ENCODE measurements at places on chromosomes 4 and X.

DNA sequence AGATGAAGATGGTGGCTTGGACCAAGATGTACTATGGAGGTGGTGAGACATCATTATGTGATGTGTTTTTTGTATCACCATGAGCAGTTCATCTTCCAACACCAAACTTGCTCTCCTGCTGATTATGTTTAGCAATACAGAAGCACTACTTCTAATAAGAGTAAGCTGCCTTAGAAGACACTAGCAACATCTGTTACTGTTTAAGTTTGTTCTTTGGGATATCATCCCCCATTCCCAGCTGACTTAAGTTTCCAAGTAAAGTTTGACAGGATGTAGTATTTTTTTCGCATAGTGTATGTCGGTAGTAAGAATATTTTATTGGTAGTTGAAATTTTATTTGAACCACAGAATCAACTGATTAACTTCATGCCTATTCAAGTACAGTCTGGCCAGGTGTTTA lies 123.5 kb upstream of the BMPR1B start:
- DNase-seq, result no peak

GRCh38 chrX:26295425-26295824 lies 79.5 kb downstream of the MAGEB5 start:
- no peak for DNase-seq

- DNase-seq, result no peak
These were observed 39.7 kb upstream of the PARM1 start for GRCh38 chr4:74893171-74893570.

DNA sequence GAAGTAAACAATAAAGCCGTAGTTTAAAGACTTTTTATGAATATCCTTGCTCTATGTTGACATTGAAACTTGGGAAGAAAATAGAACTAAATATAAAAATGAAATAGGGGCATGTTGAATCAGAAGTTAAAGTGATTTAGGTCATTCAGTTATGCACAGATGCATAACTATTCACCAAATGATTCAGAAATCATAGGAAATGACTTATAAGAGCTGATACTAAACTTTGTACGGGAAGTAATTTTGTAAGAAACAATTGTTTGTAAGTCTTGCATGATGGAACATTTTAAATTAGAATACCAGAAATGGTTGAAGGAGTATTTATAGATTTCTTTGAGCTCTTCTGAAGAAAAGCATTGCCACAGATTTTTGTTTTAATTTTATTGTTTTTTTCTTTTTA lies 246.5 kb downstream of the CPE start:
- DNase-seq, result no peak

GRCh38 chr4:157558016-157558415 lies 337.5 kb downstream of the GRIA2 start:
- DNase-seq, result no peak

DNA sequence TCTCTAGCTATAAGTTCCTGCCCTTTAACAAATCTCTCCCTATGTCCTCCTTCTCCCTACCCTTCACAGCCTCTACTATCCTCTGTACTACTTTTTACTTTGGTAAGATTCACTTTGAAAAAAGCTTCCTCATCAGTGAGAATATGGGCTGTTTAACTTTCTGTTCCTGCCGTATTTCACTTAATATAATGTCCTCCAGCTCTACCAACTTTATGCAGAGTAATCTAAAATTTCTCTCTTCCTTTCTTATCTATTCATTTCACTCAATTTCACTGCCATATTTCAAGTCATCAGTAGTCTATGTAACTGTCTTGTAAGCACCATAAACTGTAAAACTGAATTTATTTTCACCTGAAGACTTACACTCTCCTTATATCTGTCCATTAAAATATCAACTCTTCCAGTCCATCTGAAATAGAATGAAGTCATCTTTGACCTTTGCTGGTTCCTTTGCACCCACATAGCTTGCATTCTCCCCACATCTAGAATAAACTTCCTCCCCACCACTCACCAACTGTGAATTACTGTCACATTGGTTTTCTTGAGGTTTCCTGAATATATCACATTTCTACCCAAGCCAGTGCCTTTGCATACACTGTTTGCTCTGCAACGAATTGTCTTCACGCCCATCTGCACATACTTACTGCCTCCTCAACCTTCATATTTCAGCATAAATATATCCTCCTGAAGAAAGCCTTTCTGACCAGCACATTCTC lies 54.6 kb downstream of the ARAP2 start:
- no peak for DNase-seq

GRCh38 chr4:185838104-185838452 lies 26.1 kb upstream of the SORBS2 start:
- no peak for DNase-seq

DNA sequence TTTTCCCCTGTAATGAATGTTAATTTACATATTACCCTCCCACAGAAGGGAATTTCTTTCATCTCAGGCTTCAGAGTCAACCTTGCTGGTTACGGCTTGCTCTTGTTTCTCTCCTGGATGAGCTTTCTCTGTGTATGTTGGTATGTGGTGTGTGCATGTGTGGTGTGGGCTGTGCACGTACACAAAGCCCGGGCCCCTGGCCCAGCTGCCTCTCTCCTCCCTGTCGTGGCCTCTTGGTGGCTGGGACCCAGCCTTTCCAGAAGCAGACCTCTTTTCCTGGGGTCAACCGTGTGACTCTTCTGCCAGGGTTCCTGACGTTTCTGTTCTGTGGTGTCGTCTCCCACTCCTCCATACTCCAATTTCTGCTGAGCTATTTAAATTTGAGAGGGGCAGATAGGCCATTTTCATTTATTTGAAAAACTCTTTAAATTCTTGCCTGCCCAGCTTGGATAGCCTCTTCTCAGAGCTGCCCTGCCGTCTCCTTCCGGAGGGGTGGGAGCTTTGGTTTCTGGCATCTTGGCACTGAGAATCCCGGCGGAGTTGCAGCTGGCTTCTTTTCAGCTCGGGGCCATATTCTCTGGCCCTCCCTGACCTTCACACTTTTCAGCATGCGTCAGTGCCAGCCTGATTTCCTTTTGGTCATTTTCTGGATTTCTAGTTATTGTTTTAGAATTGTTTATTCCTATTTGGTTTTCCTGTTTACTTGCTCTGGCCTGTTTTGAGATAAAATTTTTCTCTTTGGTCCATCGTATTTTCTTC lies 25.1 kb downstream of the FHDC1 start:
- no peak for DNase-seq

GRCh38 chr4:97038146-97038516 lies 1105.1 kb downstream of the STPG2 start:
- DNase-seq, result peak; percentile 18

- DNase-seq, result no peak
These were observed 119.4 kb downstream of the DDIT4L start for GRCh38 chr4:100070868-100071267.

GRCh38 chr4:102551958-102552565 lies 50.9 kb downstream of the NFKB1 start:
- no peak for DNase-seq

GRCh38 chr4:137967480-137968190 lies 274.5 kb downstream of the SLC7A11 start:
- DNase-seq, result no peak

- DNase-seq, result no peak
These were observed 624.0 kb upstream of the IGFBP7 start for GRCh38 chr4:57734104-57734670.

- peak; percentile 20 for DNase-seq
These were observed 36.9 kb downstream of the HMX1 start for GRCh38 chr4:8834681-8835220.

DNA sequence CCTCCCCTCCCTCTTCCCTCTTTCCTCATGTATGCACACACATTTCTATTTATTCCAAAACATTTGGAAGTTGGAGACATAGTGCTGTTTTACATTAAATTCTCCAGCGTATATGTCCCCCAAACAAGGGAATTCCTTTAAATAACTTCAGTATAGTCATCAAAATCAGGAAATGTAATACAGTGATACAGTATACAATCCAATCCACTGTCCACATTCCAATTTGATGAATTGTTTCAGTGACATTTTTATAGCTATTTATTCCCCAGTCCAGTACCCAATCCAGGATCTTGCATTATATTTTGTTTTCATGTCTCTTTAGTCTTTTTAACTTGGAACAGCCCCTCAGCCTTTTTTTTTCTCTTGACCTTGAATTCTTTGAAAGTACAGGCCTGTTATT lies 233.0 kb downstream of the DKK2 start:
- DNase-seq, result no peak

- no peak for DNase-seq
These were observed 9.5 kb upstream of the CENPE start for GRCh38 chr4:103207673-103208072.

DNA sequence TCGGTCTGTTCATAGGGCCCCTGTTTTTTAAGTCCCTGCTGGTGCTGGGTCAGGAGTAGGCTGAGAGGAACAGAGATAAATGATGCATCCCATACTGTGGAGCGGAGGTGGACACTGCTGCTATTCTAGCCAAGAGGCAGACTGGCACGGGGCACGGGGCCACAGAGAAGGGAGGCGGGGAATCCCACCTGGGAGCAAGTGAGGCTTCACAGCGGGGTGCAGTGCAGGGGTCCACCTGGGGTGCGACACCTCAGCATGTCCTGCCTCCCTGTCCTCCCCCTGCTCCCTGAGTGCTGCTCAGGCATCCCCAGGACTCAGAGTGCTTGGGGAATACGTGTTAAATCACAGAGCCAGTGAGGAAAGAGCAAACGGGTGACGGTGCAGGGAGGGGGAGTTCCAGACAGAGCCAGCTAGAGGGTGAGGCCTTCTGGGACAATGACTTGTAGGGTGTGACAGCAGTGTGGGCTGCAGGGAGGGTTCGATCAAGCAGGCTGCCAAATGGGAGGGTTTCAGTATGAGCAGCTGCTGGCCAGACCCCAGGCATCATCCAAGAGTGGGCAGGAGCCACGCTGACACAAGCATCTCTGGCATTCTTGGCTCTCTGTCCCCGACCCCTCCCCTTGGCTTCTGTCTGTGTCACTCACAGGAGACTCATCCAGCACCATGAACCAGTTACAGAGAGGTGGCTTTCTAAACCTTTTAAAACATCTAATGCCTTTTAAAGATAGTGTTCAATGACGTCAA lies 13.7 kb upstream of the HTRA3 start:
- no peak for DNase-seq

DNA sequence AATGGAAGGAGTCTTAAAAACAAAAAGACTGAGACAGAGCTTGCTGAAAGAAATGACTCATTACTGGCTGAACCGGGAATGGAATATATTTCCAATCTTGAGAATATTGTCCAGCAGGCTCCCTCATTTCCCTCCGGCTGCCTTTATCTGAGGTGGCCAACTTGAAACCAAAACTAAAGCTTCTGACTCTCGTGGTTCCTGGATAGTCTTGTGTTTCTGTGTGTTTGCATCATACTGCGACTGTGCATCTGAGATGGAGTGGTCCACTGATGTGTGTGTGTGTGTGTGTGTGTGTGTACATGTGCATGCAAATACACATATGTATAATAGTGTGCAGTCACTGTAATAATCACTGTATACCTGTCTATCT lies 145.6 kb upstream of the SCML1 start:
- DNase-seq, result no peak

GRCh38 chrX:133888984-133889383 lies 96.4 kb downstream of the GPC3 start:
- no peak for DNase-seq

GRCh38 chr4:154617820-154618317 lies 5.4 kb upstream of the FGG start:
- no peak for DNase-seq

DNA sequence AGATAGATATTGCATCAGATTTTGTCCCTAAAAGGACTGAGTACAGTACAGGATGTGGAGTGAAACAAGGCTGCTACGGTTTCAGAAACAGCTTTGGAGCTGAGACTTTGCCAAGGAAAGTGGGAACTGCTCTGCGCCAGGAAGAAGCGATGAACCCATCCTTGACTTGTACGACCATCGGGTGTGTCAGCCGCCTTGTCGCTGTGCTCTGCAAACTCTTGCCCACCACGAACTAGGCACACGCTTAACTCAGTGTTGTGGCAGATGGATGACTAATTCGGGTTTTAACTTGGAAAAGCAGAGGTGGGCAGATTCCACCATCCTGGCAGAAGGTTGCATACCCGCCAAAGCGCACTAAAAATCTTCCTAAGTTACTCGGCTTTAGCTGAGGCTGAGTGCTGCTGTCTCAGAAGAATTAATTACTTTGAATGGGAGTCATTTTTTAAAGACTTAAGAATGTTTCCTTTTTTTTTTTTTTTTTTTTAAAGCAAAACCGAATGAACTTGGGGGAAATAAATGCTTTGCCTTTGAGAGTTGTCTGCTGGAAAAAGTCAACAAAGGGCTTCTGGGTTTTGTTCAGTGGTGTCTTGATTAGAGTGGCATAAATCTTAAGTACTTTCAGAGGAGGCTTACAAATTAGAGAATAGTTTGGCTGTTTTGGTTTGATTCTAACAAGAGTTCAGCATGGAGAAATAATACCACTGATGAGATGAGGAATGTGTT lies 69.5 kb downstream of the SHROOM2 start:
- DNase-seq, result no peak

- DNase-seq, result no peak
These were observed 31.0 kb downstream of the DCTD start for GRCh38 chr4:182886205-182886604.

DNA sequence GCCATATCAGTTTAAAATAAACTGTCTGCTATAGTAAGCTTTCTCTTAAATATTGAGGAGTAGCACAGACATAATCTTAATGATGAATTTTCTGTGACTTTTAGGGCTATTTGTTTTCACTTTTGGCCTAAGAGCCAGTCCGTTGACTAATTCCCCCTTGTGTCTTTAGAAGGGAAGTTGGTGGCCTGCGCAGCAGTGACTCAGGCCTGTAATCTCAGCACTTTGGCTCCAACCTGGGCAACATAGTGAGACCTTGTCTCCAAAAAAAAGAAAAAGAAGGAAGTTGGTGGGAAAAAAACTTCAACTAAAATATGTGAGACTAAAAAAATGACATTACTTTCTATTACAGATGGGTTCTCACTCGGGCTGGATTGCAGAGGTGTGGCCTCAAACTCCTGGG lies 3.4 kb downstream of the NCAPG start:
- no peak for DNase-seq

DNA sequence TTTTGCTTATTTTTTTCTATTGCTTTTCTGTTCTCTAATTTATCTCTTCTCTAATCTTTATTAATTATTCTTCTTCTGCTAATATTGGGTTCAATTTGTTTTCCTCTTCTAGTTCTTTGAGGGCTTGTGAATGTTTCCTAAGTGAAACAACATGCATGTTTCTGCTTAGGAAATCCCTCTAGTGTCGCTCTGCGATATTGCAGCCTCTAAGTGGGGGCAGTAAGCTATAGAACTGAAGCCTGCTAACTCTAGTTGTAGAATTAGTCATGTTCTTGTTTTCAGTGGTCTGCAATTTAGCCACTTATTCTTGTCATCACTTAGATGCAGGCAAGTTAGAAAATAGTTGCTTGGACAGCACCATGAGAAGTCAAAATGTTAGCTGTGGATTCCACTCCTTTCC lies 222.6 kb downstream of the SPIN4 start:
- no peak for DNase-seq

DNA sequence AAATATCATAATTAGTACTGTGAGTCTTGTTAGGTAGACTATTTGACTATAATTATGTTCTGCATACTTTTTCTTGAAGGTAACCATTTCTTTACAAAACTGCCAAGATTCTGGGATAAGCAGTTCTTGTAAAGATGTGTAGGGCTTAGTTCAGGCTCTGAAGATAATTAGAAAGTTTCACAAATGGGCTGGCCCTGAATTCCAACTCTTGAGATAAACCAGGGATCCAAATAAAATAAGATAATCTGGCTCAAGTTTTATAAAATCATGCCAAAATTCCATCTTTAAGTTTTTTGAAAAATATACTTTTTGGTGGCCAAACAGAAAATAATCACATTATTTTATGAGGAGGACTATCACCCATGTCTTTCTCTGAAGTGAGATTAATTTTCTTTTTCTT lies 35.5 kb upstream of the GLRB start:
- DNase-seq, result no peak

- no peak for DNase-seq
These were observed 8.8 kb upstream of the GRPEL1 start for GRCh38 chr4:7076696-7077082.

GRCh38 chrX:47648376-47648775 lies 2.0 kb downstream of the ELK1 start:
- DNase-seq, result no peak
